ENCODE measurements at places on chromosomes 4 and X.
A peak's percentile ranks its signal among the peaks of the same experiment; 100 is the strongest.

GRCh38 chr4:56658528-56658927 is 22.6 kb downstream of the HOPX start:
- peak; percentile 56 for DNase-seq

GRCh38 chr4:94843216-94843615 is 85.5 kb downstream of the BMPR1B start:
- no peak for DNase-seq

- no peak for DNase-seq
Observed at GRCh38 chrX:151977923-151978322, 3.4 kb upstream of the GABRE start.

DNA sequence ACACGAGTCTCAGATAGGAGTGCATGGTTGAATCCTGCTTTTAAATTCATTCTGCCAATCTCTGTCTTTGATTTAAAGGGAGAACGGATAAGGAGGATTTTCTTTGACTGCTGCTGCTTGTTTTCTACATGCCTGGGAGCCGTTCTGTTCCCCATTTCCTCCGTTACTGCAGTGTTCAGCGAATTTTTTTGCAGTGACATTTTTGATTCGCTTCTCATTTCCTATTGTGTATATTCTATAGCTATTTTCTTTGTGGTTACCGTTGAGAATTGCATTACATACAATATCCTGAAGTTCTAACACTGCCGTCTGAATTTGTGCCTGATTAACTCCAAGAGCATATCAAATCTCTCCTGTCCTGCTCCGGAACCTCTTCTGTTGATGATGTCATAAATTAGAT is 14.8 kb upstream of the MAEA start:
- peak; percentile 45 for DNase-seq

GRCh38 chrX:68536429-68536828 is 37.6 kb downstream of the YIPF6 start:
- no peak for DNase-seq

GRCh38 chr4:7886007-7886973 is 53.4 kb downstream of the AFAP1 start:
- no peak for DNase-seq

DNA sequence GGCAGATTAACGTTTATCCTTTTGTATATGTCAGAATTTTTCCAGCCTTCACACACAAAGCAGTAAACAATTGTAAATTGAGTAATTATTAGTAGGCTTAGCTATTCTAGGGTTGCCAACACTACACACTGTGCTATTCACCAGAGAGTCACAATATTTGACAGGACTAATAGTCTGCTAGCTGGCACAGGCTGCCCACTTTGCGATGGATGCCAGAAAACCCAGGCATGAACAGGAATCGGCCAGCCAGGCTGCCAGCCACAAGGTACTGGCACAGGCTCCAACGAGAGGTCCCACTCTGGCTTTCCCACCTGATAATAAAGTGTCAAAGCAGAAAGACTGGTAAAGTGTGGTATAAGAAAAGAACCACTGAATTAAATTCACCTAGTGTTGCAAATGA is 94.8 kb downstream of the TET2 start:
- DNase-seq: no peak

- DNase-seq: no peak
Observed at GRCh38 chrX:55107911-55108310, 19.1 kb downstream of the PAGE2 start.

DNA sequence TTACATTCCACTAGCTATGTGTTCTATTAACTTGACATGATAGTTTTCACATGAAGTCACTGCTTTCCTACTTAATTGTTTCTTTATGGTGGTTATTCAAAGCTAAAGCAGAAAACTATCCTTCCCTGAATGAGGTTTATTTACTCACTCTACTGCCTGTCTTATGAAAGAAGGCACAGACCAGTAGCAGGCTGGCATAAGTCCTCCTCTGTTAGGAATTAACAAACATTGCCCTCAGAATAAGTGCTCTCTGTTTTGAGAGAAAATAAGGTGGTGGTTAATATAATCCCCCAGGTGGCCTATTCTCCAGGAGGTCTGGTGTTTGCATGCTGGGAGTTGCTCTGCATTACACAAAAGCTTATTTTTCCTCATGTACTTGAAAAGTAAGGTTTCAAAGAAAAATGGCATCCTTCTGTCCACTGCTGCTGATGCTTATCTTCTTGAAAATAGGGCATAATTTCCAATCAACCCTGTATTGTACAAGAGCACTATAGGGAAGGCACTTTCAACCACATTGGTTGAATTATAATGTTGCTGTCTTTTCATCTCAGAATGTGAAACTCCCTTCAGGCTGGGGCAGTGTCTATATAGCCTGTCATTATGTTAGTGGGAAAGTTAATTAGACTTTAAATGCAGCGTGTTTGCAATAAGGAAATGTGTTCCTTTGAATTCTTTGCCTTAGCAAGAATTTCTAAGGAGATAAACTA is 119.7 kb upstream of the TBC1D9 start:
- DNase-seq: no peak

DNA sequence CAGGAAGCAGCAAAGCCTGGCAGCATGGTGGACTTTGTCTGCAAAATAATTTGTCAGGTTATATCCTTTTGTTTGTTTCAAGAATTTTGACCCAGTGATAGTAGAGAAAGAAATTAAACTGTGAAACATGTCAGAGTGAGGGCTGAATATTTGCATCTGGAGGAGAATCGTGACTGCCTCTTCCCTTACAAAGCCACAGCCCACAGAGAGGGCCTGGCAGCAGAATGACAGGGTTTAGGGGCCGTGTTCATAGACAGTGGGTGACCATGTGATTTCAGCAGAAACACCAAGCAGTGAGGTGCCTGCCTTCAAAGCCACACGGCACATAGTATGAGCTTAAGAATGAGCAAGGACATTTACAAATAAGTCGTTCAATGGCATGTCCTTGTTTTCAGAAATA is 24.4 kb upstream of the PLAC8 start:
- DNase-seq: no peak

DNA sequence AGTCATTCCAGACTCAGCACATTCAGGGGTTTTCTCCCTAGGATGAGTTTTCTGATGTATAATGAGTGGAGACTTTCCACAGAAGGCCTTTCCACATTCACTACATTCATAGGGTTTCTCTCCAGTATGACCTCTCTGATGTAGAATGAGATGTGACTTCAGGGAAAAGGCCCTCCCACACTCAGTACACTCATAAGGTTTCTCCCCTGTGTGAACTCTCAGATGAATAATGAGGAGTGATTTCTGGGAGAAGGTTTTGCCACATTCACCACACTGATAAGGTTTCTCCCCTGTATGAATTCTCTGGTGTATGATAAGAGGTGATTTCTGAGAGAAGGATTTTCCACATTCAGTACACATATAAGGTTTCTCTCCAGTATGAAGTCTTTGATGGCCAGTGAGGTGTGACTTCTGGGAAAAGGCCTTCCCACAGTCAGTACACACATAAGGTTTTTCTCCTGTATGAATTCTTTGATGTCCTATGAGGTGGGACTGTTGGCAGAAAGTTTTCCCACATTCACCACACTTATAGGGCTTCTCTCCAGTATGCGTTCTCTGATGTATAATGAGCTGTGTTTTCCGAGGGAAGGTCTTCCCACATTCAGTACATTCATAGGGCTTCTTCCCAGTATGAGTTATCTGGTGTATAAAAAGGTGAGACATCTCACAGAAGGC is 12.7 kb downstream of the ZNF630 start:
- no peak for DNase-seq

GRCh38 chr4:51844153-51845054 is 1.5 kb downstream of the DCUN1D4 start:
- peak; percentile 94 for DNase-seq

GRCh38 chr4:2931512-2932301 is 31.5 kb downstream of the NOP14 start:
- no peak for DNase-seq

GRCh38 chrX:74363914-74364313 is 57.4 kb upstream of the SLC16A2 start:
- no peak for DNase-seq

- DNase-seq: no peak
Observed at GRCh38 chrX:6558979-6559378, 24.1 kb upstream of the VCX3A start.

- peak; percentile 6 for DNase-seq
Observed at GRCh38 chr4:11367371-11367770, 61.3 kb downstream of the HS3ST1 start.

GRCh38 chrX:123920105-123920785 is 41.3 kb upstream of the STAG2 start:
- DNase-seq: peak; percentile 91

- DNase-seq: no peak
Observed at GRCh38 chrX:21947671-21948070, 7.2 kb downstream of the SMS start.

DNA sequence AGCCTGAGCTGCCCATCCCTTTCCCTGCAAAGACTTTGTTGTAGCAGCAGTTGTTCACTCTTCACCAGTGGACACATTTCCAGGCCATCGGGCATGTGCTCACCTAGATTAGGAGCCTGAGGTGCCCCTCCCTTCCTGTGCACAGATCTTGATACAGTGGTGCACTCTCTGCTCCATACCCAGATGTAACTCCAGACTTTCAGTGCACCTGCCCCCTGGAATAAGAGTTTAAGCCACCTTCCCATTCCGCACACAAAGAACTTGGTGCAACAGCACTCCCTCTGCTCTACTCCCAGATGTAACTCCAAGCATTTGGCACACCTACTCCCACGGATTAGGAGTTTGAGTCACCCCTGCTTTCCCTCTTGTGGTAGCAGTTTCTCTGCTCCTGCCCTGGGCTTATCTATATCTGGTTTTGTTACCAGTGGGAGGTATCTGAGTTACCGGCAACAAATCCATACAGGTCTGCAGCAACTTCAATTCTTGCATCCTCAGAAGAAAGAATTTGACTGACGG is 36.0 kb upstream of the PLK4 start:
- DNase-seq: no peak

DNA sequence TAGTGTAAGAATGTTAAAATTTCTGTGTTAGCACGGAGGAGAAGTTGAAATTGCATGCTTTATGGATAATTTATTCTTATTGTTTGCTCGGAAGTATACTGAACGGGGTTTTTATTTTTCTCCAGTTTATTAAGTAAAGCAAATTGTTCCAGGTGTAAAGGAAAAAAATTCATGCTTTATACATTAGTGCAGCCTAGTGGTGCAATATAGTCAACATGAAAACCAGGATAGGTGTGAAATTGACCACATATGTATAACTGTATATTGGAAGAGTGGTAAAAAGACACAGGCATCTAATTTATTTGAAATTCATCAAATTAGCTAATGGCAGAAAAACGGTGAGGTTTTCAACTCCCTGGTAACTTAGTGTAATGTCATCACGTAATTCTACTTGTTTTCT is 959 bp downstream of the BRS3 start:
- no peak for DNase-seq

DNA sequence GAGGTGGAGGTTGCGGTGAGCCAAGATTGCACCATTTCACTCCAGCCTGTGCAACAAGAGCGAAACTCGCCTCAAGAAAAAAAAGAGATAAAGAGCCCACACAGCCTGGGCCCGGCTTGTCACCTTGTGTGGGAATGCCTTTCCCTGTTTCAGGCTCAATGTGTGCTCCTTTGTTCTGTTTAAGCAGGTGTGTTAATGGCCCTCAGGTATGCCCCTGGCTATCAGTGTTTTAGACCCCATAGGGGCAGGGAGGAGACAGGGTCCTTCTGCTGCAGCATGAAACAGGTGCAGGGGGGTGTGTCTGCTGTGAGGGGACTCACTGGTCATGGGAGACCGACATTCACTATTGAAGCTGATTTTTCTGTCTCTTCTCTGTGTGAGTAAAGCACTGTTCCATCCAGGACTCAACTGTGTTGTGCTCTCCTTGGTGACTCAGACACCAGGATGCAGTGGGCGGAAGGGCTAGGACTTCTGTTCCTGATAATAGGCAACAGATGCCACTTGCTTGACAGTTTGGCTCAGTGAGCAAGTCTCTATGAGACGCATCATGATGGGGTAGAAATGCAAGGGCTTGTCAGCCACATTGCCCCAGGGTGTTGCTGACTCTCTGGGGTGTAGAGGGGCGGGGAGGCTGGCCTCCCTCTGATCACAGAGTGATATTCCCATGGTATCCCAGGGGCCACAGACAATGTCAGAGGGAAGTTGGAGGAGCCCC is 15.6 kb upstream of the LAP3 start:
- peak; percentile 78 for DNase-seq

DNA sequence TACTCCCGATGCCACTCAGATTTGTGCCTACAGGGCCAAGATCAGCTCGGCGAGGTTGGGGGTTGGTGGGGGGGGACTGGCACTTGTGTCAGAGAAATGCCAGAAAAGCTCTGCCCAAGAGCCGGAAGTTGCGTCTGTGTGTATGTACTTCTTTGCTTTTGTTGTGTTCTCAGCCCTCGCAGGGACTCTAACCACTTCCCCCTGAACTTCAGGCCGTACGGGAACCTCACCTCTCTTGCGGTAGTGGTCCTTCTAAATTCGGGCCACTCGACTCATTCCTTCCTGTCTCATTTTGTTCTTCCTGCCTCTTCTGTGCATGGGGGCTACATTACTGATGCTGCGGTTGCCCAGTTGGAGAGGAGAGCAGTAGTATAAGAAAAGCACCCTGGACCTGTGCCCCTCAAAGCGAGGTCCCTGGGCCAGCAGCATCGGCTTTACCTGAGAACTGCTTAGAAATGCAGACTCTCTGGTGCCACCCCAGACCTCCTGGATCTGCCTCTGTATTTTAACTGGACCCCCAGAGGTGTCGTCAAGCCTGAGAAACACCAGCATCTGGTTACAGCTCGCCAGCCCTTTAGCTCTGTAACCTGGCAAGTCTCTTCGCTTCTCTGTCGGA is 146.3 kb upstream of the RPS6KA3 start:
- DNase-seq: no peak

- peak; percentile 44 for DNase-seq
Observed at GRCh38 chr4:113292371-113293042, 243.1 kb downstream of the ANK2 start.

DNA sequence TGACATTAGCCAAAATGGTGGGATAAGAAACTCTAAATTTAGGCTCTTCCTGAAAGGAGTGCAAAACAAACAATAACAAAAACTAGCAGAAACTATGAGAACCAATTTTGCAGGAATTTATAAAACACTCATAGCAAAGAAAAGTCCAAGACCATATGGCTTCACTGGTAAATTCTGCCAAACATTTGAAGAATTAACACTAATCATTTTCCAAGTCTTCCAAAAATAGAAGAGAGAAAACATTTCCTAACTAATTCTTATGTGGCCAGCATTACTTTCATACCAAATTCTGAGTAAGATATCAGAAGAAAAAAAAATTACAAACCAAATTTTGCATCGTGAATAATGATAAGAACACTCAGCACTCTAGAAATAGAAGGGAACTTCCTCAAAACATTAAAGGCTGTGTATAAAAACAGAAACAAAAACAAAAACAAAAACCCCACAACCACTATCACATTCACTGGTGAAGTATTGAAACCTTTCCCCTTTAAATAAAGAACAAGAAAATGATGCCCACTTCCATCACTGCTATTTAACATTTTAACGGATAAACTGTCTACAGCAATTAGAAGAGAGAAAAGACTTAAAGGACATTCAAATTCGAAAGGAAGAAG is 524.3 kb upstream of the GALNTL6 start:
- DNase-seq: no peak

DNA sequence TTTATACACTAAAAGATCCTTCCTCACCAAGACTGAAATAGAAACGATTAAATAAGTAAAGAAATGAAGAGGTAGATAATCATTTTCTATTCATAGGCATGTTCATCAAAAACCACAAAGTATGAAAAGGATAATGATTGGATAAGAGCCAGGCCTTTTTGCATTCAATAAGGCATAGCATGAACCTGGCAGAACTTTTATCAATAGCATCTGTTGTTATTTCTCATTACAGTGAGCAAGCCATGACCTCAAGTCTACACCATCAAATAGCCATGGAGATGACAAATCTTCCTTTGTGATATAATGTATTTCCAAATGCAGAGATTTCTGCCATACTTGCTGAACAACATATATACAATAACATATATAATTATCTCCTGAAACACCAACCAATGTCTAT is 206.0 kb upstream of the SLC7A11 start:
- peak; percentile 28 for DNase-seq

Data from fibroblast of skin of right biceps (primary cell).